ENCODE measurements at places on chromosomes 12 and 14.
A peak's percentile ranks its signal among the peaks of the same experiment; 100 is the strongest.

DNA sequence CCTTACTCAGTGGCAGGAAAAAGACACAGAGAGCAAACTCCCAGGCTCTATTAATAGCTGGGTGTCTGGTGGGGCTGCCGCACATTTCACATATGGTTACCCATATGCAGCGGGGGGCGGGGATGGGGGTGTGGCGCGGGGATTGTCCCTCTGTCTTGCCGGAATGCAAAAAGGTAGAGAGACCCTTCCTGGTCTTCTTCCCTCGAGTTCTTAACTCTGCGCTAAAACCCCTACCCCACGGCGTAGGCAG is 1.7 kb downstream of the PRMT8 start:
- DNase-seq = no peak

DNA sequence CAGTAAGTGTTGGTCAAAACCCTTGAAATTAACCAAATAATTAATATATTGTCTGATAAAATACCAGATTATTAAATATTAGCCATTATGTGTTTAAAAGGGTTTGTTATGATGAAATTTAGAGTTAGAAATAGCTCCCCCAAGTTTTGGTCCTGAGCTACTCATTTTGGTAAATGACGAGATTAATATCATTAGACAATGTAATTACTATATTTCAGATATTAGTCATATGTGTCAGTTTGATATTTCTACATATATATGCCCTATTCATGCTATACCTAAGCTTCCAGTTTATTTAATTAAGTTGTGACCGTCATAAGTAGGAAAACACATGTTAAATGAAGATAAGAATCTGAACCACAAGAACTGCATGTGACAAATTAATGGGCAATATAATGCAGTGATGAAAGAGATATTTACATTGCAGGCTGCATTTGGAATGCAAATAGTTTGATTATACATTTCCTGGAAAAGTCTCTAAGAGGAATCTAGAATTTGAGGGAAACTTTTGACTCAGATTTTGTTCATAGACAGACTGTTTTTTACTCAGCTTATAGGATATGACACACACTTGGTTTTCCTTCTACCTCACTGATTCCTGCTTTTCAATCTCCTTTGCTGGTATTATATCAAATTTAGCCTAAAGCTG is 70.5 kb downstream of the TBC1D30 start:
- no peak for DNase-seq

GRCh38 chr12:113408756-113409298 is 5.1 kb upstream of the SDS start:
- no peak for DNase-seq

DNA sequence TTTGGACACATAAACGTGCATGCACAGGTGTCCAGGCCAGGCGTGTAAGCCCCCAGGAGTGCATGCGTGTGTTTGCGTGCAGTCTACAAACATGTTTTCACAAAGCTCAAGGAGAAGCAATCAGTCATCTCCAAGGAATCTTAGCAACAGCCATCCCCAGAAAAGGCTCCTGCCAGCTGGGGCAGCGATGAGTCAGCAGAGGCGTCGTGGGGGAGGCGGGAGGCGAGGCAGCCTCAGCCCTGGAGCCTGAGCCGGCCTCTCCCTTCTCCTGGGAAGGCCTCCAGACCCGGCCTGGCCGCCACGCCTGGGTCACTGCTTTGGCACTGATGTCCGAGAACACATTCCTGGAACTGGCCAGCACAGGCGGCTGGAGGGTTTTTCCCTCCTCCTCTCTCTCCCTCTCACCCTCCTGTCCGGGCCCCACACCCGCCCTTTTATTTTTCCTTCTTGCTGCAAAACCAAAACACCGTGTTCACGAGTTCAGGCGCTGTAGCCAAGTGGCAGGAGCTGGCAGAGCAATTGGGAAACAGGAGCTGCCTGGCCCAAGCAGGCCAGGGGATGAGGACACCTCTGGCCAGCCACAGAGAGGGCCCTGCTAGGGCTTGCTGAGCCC is 92.7 kb downstream of the LRRC74A start:
- peak; percentile 87 for DNase-seq

DNA sequence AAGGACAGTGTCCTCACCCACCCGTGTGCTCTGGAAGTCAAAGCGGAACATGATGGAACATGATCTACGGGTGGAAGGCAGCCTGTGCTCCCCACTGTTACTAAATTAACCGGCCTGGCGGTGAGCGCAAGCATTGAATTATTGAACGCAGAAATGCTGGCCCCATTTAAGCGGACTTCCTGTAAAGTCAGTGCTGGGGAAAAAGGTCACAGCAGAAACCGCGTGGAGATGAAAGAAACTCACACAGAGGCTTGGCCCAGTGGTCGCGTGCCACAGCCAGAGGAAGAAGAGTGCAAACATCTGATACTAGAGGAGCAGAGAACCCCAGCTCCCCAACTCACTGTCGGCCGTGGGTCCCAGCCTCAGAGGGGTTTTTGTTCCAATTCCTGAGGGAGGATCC is 321.2 kb downstream of the ADGRD1 start:
- DNase-seq = no peak

DNA sequence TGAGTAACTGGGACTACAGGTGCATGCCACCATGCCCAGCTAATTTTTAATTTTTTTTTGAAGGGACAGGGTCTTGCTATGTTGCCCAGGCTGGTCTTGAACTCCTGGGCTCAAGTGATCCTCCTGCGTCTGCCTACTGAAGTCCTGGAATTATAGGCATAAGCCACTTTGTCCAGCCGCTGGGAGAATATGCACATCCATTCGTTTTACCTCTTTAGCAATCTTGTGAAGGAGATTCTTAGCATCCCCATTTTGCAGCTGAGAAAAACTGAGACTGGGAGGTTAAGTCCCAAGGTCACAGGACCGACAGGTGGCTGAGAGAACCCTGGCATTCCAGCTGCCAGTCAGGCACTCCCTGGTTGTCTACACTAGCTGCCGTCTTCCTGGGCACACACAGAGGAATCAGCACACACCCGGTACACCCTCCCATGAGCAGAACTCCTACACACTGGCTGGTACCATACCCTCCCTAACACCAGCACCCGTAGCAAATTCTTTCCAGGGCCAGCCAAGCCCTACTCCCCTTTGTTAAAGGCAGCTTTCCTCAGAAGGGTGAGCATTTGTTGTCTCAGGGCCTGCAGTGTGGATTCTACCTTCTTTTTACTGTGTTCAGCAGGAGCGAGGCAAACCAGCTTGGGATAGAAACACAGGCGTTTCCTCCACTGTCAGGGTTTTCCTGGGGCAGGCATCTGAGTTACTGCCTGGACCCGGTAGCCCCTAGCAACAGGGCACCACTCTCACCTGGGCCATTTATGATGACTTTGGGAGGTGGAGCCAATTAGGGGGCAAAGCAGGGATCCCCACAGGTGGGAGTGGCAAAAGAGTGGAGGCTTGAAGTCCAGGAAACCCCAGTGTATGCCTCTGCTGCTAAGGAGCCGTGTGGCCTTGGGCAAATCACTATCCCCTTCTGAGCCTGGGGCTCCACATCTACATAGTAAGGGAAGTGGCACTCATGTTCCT is 70.2 kb downstream of the IRF2BPL start:
- DNase-seq = no peak

DNA sequence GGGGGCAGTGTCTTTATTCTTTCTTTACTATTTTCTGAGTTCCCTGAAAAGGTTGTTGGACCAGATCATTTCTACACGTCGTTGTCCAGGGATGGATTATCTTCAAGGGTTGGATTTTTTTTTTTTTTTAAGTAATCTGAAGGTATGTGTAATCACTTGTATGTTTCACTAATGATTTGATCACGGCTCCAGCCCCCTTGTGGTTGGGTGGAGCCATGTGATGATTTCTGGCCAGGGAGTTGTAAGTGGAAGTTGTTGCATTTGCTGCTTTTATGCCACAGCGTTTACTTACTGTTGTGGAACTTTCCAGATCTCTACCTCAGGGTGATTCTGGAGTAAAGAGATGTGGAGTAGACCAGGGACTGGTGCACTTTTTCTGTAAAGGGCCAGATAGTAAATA is 390.3 kb downstream of the AACS start:
- no peak for DNase-seq

DNA sequence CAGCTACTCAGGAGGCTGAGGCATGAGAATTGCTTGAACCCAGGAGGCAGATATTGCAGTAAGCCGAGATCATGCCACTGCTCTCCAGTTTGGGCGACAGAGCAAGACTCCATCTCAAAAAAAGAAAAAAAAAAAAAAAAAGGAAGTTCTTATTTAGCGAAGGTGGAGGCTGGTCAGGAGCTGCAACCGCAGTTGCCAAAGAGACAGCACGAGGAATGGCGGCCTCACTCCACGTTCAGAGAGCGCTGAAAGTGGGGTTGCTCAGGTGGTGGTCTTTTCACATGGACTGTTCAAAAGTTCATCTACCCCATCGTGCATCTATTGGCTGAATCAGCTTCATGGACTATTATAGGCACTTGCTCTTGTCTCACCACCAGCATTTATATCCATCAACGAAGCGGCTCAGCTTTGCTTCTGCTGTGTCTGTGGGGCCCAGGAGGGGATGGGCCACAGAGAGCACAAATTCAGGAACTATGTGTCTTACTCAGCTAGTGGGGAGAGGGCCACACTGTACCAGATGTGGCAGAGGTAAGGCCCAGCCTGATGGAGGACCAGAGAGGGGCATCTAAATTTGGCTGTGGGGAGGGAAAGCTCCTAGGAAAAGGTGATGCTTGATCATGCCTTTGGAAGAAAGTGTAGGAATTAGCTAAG is 27.3 kb downstream of the SLC25A47 start:
- no peak for DNase-seq

- no peak for DNase-seq
These were observed 11.0 kb downstream of the KRT7 start for GRCh38 chr12:52243856-52244614.

DNA sequence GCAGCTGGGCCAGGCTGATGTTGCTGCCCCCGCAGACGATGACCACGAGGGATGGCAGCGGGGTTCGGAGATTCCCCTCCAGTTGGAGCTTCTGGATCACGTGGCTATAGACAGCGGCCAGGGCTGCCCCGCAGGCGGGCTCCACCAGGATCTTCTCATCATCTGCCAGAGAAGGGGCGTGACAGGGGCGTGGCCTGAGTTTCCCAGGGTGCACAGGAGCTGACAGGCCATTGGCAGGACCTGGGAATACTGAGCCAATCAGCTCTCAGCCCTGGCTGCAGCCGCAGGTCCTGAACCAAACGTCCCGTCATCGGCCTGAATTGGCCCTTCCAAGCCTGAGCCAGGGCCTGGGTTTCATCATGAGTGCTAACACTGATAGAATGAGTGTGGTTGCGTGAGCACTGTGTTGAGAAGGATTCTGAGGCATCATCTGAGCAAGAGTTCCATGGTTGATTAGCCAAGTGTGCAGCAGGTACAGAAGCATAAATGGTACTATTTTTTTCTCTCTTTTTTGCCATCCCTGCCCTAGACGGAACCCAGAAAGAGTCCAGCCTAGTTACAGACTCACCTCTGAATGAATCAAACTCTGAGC is 10.6 kb downstream of the SDS start:
- peak; percentile 95 for DNase-seq

- DNase-seq = no peak
These were observed 9.7 kb downstream of the CKB start for GRCh38 chr14:103512701-103513611.

DNA sequence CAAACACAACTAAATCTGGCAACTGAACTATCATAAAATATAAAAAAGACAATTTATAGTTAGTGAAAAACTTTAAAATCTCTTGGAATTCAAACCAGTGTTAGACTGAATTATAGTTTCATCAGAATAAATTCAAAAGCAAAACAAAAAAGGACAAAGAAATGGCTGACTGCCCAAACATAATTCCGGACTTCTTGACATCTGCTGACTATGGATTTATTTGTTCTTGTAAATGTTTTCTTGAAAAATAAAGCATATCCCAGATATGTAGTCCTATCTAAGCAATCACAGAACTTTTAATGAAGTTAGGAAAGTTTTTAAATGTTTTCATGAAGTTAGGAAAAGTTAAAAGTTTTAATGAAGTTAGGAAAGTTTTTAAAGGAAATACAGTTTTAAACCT is 45.8 kb upstream of the CNTN1 start:
- no peak for DNase-seq

DNA sequence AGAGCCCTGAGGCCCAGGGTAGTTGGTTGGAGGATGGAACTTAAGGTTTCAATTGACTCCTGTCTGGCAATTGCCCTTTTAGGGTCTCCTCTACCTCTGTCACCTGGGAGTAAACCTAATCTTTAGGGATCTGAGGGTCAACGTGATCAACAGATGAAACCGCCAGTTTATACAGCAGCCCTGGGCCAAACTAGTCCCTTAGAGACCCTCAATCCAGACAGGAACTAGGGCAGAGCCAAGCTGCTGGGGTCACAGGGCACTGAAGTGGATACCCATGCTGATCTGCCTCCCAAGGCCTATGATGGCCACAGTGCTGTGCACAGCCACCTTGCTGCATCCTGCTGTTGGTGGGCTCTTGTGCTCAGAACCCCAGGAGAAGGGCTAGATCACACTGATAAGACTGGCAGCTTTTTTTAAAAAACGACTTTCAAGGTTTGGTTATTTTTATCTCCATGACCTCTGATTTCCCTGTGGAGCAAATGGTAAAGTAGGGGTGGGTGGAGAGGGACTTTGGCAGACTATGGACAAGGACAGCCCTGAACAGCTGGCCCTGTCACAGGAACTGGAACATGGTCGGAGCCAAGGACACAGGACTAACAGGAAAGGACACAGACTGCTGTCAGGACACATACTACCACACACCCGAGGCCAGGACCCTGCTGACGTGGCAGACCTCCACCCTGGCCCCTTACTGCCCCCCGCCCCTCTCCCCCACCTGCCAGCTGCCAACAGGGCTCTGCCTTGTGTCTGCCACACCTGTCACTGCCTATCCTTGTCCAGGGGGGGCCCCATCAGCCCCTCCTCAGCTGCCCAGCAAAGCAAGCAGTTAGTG is 474 bp downstream of the FITM1 start:
- no peak for DNase-seq

DNA sequence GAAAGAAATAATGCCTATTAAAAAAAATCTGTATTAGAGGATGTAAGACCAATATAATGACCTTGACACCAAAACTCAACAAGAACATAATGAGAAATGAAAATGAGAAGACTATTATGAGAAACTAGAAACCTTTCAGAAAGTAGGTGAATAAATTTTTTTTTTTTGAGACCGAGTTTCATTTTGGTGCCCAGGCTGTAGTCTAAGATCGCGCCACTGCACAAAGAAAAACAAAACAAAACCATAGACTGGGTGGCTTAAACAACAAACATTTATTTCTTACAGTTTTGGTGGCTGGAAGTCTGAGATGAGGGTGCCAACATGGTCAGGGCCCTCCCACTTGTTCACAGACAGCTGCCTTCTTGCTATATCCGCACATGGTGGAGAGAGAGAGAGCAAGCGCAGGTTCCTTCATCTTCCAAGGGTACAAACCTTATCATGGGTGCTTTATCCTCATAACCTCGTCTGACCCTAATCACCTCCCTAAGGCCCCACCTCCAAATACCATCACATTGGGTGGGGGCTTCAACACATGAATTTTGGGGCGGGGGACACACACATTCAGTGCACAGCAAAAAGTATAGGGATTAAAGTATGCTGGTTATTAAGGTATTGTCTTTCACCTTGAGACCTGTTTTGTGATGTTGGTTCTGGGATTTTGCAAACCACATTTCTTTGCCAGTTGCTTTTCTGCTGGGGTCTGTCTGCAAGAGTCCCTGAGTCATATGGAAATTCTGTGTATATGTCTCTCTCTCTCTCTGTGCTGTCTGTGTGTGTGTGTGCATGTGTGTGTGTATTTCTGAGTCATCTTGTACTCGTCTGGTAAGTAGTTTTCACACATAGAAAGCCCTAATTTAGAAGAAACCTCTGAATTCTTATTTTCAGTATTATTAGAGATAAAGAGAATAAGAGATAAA is 26.2 kb downstream of the ZCRB1 start:
- DNase-seq = no peak

- no peak for DNase-seq
These were observed 178.3 kb downstream of the NUAK1 start for GRCh38 chr12:105960319-105961083.

- no peak for DNase-seq
These were observed 21.1 kb downstream of the TMBIM6 start for GRCh38 chr12:49762468-49762847.
